ENCODE measurements at places on chromosomes 2 and 18. TPM values are rescaled to one million over a fixed set of nuclear protein-coding genes. Genes with fewer than 3 reads are reported as not detected.
A peak's percentile ranks its signal among the peaks of the same experiment; 100 is the strongest.

Gene TMEM169
- total RNA-seq = not detected

Gene IL36B
- not detected for total RNA-seq

Gene TMEFF2
- total RNA-seq = not detected

Gene INHBB
- 3.4 TPM for total RNA-seq

Gene SLC35F5
- 146 TPM for total RNA-seq

Gene RAPH1
- 144 TPM for total RNA-seq

Gene TLX2
- total RNA-seq = not detected

Gene ARHGAP28
- 0.63 TPM for total RNA-seq

Gene STARD6
- not detected for total RNA-seq

- H3K27me3 ChIP-seq = peaks cover 65% of the 10 kb centered on the region
- H3K4me1 ChIP-seq = no peaks in the 10 kb centered on the region
- H3K27ac ChIP-seq = no peak overlapping the region
Observed at GRCh38 chr2:65654496-65654895, 222.1 kb upstream of the SPRED2 start.

GRCh38 chr2:178517496-178517895 is 37.2 kb downstream of the PLEKHA3 start:
- no peaks in the 10 kb centered on the region for H3K36me3 ChIP-seq
- DNase-seq = peak; percentile 2
- peaks cover 20% of the 10 kb centered on the region for H3K4me1 ChIP-seq
- no peaks in the 10 kb centered on the region for H3K27me3 ChIP-seq
- H3K27ac ChIP-seq = no peak overlapping the region
- no peak overlapping the region for H3K4me3 ChIP-seq

DNA sequence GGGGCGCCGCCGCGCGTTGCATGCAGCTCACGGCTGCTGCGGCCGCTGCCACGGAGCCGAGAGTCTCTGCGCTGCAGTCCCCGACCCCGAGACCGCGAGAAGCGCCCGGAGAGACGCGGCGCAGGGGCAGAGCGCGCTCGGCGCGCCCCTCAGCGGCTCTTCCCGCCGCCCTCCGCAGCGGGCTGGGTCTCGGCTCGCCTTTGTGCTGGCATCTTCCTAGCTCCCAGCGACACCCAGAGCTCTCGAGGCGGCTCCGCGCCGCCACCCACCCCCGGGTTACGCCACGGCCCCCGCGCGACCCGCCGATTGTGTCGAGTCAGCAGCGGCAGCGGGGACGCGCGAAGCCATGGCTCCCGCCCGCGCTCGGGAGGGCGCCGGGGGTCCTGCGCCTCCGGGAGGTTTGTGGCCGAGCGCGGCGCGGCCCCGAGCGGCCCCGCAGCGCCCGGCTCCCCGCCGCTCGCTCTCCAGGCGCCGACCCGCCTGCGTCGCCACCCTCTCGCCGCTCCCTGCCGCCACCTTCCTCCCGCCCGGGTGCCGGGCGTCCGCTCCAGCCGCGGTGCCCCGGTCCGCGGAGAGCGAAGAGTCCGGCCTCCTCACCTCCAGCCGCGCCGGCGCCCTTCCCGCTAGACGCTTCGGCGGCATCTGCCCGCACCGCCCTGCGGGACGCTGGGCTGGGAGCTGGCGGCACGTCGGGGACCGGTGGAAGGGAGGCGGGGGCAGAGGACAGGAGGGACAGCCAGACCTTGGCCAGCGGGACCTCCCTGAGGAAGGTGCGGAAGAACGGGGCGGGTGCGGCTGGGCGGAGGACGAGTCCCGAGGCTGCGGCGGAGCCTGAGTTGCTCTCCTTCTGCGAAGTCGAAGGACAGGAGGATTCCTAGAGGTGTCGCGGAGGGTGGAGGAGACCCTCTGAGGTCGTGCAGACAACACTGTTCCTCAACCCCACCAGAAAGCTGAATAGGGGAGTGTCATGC is 46.3 kb upstream of the CCDC150 start:
- H3K27ac ChIP-seq = peak within 1 kb of the TSS; percentile 78
- peak within 1 kb of the TSS; percentile 84 for H3K4me3 ChIP-seq
- DNase-seq = peak; percentile 82
- 0 out of 2 replicates have a peak, but pooled peaks cover 7% of the 10 kb centered on the region for H3K4me1 ChIP-seq
- no peaks in the 10 kb centered on the region for H3K27me3 ChIP-seq

GRCh38 chr18:35073186-35074105 is 32.2 kb downstream of the MAPRE2 start:
- no peaks in the 10 kb centered on the region for H3K27me3 ChIP-seq
- 0 out of 2 replicates have a peak overlapping the region, but pooled peaks have one; percentile 16 for H3K4me3 ChIP-seq
- peak; percentile 71 for DNase-seq
- H3K4me1 ChIP-seq = peaks cover 30% of the 10 kb centered on the region
- no peaks in the 10 kb centered on the region for H3K36me3 ChIP-seq
- peak overlapping the region; percentile 81 for H3K27ac ChIP-seq

- peaks cover 4% of the 10 kb centered on the region for H3K4me1 ChIP-seq
- no peak overlapping the region for H3K4me3 ChIP-seq
- DNase-seq = no peak
- no peak overlapping the region for H3K27ac ChIP-seq
- H3K27me3 ChIP-seq = no peaks in the 10 kb centered on the region
- H3K36me3 ChIP-seq = no peaks in the 10 kb centered on the region
Observed at GRCh38 chr2:119683074-119683712, 4.2 kb downstream of the TMEM177 start.

DNA sequence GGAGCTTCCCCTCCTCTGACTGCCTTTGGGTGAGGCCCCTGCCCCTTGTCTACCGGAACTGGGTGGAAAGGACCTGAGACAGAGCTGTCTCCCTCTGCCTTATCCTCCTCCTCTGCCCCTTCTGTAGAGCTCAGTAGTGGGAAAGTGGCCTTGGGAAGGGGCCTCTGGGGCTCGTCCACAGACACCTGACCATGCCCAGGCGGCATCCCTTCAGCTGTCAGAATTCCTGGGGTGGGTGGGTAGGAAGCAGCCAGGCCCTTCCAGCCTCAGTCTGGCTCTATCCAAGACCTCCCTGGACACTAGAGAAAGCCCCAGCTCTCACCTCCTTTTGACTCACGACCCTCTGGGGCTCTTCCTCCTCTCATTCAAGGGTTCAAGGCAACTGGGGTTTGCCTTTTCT is 35.6 kb downstream of the B3GNT2 start:
- no peak overlapping the region for H3K27ac ChIP-seq
- H3K4me3 ChIP-seq = no peak overlapping the region
- no peaks in the 10 kb centered on the region for H3K4me1 ChIP-seq
- H3K36me3 ChIP-seq = no peaks in the 10 kb centered on the region
- no peaks in the 10 kb centered on the region for H3K27me3 ChIP-seq
- no peak for DNase-seq

DNA sequence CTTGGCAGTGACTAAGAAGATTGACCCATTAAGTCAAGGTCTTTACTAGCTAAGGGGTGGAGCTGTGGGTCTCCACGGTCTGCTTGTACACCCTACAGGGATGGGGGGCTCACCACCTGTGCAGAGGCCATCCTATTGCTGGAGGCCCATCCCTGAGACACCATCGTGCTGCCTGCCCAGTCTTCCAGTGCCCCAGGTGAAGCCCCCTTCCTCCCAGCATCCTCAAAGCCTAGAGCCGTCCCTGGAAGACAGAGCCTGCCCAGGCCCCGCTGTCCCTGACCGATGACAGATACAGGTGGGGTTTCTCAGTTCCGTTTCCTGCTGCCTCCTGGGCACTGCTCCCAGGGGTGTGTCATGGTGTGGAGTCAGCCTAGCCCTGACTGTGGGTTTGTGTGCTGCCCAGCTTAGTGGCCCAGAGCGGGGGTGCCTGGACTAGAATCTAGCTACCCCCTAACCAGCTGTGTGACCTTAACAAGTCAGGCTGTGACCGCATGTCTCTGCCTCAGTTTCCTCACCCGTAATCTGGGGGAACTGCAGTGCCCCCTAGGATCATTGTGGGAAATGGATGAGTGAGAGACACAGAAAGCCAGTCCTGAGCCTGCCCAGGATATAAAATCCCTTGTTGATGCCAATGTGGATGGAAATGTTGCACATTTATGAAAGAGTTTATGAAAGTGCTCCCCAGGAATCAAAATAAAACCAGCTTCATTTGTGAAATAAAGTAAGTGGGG is 2.0 kb downstream of the OTOS start:
- no peaks in the 10 kb centered on the region for H3K27me3 ChIP-seq
- H3K27ac ChIP-seq = no peak overlapping the region
- H3K36me3 ChIP-seq = no peaks in the 10 kb centered on the region
- peaks cover 12% of the 10 kb centered on the region for H3K4me1 ChIP-seq
- H3K4me3 ChIP-seq = no peak overlapping the region

DNA sequence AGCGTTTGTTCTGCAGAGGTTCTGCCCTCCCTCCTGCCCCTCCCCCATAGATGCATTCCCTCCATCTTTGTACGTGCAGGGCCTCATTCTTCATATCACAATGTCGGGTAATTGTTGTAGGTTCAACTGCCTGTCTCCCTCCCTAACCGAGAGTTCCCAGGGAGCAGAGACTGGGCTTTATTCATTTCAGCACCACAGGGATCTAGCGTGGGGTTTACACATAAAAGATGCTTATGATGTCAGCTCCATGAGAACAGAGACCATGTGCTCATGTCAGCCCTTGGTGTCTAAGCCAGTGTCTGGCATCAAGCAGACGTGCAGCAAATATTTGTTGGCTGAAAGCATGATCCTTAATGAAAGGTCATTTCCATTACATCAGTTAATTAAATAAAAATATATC is 298.9 kb upstream of the TRIB2 start:
- no peaks in the 10 kb centered on the region for H3K27me3 ChIP-seq
- no peak overlapping the region for H3K27ac ChIP-seq
- H3K4me1 ChIP-seq = peaks cover 4% of the 10 kb centered on the region
- no peaks in the 10 kb centered on the region for H3K36me3 ChIP-seq
- no peak for DNase-seq
- H3K4me3 ChIP-seq = no peak overlapping the region

DNA sequence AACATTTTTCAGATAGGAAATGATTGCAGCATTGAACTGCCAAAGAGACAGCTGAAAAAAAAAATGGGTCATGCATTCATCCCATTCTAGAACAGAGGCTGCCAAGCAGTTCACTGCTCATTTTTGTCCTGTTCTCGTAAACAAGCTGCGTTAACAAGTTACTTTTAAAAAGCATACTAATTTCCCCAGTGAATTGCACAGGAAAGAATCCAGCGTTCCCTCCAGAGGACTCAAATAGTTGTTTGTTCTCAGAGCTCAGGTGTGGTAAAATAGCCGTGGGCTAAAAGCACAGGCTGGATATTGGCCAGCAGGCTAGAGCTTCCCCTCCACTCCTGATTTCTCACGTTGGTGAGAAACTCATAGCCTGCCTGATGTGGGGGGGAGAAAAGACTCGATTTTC is 76.1 kb upstream of the AQP4 start:
- no peaks in the 10 kb centered on the region for H3K4me1 ChIP-seq
- no peaks in the 10 kb centered on the region for H3K36me3 ChIP-seq
- DNase-seq = no peak
- H3K27me3 ChIP-seq = no peaks in the 10 kb centered on the region
- H3K4me3 ChIP-seq = no peak overlapping the region
- H3K27ac ChIP-seq = no peak overlapping the region

DNA sequence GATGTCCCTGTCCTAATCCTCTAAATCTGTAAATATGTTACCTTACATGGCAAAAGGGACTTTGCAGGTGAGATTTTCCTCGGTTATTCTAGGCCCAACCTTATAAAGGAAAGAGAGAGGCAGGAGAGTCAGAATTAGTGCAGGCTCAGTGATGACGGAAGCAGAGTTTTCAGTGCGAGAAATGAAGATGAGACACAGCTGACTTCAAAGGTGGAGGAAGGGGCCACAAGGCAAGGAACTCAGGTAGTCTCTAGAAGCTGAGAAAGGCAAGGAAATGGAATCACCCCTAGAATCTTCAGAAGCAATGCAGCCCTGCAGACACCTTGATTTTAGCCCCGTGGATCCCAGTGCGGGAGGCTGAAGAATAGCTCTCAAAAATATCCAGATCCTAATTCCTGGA is 7.2 kb upstream of the LCLAT1 start:
- no peak overlapping the region for H3K4me3 ChIP-seq
- no peak overlapping the region for H3K27ac ChIP-seq

GRCh38 chr2:200193331-200193730 is 113.2 kb upstream of the SPATS2L start:
- H3K4me3 ChIP-seq = no peak overlapping the region
- H3K27me3 ChIP-seq = peaks cover 37% of the 10 kb centered on the region
- no peak for DNase-seq
- H3K27ac ChIP-seq = no peak overlapping the region
- no peaks in the 10 kb centered on the region for H3K36me3 ChIP-seq
- H3K4me1 ChIP-seq = no peaks in the 10 kb centered on the region

DNA sequence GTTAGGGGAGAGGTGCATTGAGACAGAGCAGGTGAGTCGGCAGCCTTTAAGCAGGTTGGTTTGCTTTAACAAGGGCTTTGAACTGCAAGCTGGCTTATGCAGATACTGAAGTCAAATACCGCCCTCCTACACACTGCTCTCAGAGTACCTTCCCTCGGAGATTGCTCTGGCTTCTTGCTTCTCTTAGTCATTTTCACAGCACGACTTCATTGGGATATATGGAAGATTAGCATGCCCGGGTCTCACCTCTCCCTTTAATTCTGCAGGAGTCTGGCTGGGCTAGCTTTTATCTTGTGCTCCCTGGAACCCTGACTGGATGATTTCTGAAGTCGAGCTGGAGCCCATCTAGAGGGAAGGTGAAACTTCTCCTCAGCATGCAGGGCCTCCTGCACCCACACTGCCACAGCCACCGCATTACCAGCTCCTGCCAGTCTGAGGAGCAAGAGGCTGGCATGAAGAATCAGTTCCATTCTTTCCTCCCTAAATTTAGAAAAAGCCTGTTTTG is 395.5 kb upstream of the HNRNPA3 start:
- peak; percentile 24 for DNase-seq
- H3K36me3 ChIP-seq = no peaks in the 10 kb centered on the region
- H3K27me3 ChIP-seq = no peaks in the 10 kb centered on the region
- H3K4me3 ChIP-seq = no peak overlapping the region
- no peak overlapping the region for H3K27ac ChIP-seq
- H3K4me1 ChIP-seq = 0 out of 2 replicates have a peak, but pooled peaks cover 4% of the 10 kb centered on the region

- H3K27me3 ChIP-seq = no peaks in the 10 kb centered on the region
- DNase-seq = no peak
- H3K27ac ChIP-seq = no peak overlapping the region
- no peaks in the 10 kb centered on the region for H3K4me1 ChIP-seq
Observed at GRCh38 chr18:64966667-64967066, 784.1 kb upstream of the CDH7 start.

GRCh38 chr2:197258580-197258979 is 52.0 kb downstream of the ANKRD44 start:
- H3K27me3 ChIP-seq = no peaks in the 10 kb centered on the region
- no peak overlapping the region for H3K4me3 ChIP-seq
- H3K27ac ChIP-seq = no peak overlapping the region
- no peaks in the 10 kb centered on the region for H3K36me3 ChIP-seq
- DNase-seq = peak; percentile 38
- H3K4me1 ChIP-seq = peaks cover 30% of the 10 kb centered on the region

DNA sequence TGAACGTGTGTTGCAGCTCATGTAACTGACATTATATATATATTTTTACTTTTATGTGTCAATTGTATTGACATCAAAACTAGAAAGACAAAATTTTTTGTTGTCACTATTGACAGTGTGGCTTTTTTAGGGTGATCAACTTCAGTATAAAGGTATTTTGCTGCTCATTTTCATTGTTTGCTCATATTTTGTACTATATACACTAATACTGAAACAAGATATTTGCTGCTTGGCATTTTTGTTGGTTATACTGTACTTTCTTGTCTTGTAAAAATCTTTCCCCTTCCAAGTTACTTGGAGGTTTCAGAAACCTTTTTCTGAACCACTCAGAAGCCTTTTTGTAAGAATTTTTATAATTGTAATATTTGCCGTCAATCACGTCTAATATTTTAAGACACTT is 16.5 kb downstream of the AFTPH start:
- H3K27me3 ChIP-seq = no peaks in the 10 kb centered on the region
- no peak for DNase-seq
- H3K27ac ChIP-seq = no peak overlapping the region
- H3K4me1 ChIP-seq = peaks cover 45% of the 10 kb centered on the region
- H3K36me3 ChIP-seq = no peaks in the 10 kb centered on the region
- no peak overlapping the region for H3K4me3 ChIP-seq

GRCh38 chr18:4060427-4061281 is 394.5 kb downstream of the DLGAP1 start:
- no peaks in the 10 kb centered on the region for H3K27me3 ChIP-seq
- H3K36me3 ChIP-seq = no peaks in the 10 kb centered on the region
- no peak overlapping the region for H3K27ac ChIP-seq
- no peak for DNase-seq
- no peaks in the 10 kb centered on the region for H3K4me1 ChIP-seq

All from GM23248 (cell line).